Body of pancreas (tissue), 4 donors: ENCODE measurements at places on chromosomes 7 and 10.

DNA sequence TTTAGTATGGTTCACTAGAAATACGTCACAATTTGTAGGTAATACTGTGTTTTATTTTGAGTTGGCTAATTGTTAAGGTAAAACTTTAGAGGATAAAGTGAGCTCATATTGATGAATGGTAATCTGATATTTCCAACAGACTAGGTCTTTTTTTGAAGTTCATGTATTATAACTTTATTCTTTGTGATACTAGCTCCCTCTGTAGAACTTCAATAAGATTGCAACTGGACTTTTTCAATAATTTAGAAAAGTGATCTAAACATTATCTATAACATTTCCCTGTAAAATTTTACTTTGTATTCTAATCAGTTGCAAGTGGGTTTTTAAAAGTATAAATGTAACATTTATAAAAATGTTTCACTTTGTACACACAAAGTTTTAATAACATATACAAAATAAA is 83.5 kb downstream of the ADK start:
- DNase-seq = no peak

DNA sequence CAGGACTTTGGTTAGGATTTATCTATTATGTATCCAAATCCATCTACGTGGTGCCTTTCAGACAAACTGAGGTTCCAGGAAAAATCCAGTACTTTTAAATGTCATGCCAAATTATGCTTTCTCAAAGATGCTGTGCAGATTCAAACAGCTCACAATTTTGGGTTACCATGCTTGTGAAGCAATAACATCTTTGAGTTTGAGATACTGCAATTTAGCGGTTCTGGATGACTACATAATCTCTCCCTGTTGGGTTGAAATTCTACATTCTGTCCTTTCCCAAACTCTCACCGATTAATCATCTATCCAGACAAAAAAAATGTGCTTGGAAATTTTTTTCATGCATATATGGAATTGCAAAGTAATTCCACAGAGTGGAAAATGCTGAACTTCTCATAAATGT is 3.5 kb downstream of the RHOBTB1 start:
- no peak for DNase-seq

DNA sequence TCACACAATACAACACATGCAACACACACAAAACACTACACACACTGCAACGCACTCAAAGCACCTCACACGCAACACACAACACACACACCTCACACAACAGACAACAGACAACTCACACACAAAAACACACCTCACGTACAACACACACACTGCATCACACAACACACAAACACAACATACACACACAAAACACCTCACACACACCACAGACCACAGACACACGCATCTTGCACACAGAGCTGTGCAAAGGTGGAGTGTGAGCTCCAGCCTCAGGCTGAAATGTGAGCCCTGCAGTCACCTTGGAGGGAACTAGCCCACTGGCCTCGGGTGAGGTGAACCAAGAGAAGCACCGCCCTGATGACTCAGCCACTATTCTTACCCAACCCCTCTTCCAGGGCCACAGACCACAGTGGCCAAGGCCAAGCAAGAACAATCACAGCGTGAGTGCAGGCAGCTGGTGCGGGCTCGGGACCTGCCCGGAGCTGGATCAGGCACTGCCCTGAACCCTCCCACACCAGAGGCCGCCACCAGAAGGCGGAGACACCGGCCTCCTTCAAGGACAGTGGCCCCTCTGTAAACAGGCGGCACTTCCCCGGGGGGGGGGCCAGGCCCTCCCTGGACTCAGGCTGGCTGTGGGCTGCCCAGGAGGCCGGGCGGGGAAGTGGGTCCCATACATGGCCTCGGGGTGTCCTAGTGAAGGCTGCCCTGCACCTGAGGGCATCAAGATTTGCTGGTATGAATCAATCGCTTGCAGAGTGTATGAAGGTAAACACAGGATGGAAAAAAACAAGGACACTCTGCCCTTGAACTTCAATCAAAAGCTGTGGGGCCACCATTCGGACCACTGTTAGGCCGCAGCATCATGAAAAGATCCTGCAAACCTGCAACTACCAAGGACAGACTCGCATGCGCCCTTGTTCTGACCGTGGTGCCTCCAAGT is 106.7 kb downstream of the TNS3 start:
- DNase-seq = peak; percentile 96

DNA sequence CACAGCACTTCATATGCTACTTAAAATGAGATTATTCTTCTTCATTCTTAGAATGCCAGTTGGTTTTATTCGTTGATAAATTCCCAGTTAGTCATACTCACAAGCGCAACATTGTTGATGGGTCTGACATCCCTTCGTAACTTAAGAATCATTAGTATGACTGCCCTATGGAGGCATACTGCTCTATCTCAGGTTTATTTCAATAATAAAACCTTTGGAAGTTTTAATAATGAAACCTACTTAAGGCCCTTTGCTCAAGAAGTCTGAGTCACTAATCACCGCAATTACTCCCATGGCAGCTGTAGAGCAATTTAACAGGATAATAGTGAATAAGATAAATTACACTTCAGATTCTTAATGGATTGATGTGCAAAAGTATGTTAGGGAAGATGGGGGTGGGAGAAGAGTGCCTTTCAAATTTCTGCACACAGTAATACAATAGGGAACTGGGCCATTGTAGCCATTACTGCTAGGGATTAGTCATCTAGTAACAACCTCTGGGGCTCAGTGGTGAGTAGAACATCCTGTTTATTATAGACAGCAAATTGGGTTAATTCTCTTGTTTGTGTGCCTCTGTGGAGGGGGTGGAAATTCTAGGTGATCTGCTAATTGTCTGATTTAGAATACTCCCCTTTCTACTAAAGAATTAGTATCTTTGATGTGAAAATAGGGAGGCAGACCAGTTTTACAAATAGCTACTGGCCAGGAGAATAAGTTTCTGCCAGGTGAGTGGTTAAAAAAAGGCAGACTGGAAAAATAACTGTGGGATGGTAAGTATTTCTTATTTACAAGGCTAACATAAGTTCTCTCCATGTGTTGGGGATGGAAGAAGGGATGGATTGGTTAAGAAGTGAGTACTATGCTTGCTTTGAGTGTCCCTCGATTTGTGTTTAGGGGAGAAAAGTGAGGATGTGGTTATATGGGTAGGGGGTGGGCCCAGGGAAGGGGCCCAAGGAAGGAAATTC is 74.5 kb upstream of the VKORC1L1 start:
- no peak for DNase-seq

DNA sequence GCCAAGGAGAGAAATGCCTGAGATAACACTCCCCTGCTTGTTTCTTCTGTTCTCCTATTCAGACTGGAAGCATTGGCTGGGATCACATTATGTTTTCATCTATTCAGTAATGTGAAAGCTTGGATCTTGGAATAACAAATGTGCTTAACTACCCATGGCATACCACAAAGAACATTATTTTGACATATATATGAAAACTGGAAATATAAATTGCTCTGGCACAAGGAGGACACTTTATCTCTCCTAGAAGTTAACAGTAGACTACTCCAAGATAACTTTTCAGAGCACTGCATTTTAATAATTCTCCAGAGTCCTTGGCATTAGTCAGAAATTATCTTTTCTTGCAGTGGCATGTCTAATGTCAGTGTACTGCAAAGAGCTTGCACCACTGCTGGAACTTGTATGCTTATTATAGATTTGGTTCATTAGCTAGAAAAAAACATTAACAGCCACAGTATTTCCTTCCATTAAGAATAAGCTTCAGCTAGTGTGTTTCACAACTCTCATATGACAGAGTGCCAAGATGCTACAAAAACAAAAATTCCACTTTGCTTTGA is 169.3 kb upstream of the LRRN3 start:
- DNase-seq = no peak

- DNase-seq = no peak
These were observed 72.9 kb downstream of the ZNF783 start for GRCh38 chr7:149334930-149335329.

- no peak for DNase-seq
These were observed 13.7 kb upstream of the CUL2 start for GRCh38 chr10:35103882-35104281.

DNA sequence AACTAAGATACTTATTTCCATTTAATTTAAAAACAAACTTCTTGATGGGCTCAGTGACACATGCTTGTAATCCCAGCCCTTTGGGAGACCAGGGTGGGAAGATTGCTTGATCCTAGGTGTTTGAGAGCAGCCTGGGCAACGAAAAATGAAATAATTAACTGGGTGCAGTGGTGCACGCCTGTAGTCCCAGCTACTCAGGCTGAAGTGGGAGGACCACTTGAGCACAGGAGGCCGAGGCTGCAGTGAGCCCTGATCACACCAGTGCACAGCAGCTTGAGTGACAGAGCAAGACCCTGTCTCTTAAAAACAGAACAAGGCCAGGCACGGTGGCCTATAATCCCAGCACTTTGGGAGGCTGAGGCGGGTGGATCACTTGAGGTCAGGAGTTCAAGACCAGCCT is 37.4 kb downstream of the AVL9 start:
- DNase-seq = no peak
